Activated CD4-positive, CD25-positive, alpha-beta regulatory T cell (primary cell): ENCODE measurements at places on chromosomes 7 and 10.

DNA sequence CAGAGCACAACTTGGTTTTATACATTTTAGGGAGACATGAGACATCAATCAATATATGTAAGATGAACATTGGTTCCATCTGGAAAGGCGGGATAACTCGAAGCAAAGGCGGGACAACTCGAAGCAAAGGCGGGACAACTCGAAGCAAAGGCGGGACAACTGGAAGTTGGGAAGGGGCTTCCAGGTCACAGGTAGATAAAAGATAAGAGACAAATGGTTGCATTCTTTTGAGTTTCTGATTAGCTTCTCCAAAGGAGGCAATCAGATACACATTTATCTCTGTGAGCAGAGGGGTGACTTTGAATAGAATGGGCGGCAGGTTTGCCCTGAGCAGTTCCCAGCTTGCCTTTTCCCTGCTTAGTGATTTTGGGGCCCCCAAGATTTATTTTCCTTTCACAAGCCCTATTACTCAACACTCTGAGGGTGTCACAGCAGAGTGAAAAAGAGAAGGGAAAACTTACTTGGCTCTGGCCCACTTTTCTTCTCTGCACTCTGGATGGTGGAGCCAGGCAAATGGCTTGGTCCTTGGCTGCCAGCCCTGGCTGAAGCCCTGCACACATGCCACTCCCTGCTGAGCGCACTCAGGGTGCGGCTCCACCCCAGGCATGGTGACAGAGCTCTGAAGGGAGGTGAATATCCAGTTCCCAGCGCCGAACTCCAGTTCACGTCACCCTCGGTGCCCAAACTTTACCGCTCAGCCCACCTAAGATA lies 46.7 kb downstream of the PARD3 start:
- no peak for DNase-seq

DNA sequence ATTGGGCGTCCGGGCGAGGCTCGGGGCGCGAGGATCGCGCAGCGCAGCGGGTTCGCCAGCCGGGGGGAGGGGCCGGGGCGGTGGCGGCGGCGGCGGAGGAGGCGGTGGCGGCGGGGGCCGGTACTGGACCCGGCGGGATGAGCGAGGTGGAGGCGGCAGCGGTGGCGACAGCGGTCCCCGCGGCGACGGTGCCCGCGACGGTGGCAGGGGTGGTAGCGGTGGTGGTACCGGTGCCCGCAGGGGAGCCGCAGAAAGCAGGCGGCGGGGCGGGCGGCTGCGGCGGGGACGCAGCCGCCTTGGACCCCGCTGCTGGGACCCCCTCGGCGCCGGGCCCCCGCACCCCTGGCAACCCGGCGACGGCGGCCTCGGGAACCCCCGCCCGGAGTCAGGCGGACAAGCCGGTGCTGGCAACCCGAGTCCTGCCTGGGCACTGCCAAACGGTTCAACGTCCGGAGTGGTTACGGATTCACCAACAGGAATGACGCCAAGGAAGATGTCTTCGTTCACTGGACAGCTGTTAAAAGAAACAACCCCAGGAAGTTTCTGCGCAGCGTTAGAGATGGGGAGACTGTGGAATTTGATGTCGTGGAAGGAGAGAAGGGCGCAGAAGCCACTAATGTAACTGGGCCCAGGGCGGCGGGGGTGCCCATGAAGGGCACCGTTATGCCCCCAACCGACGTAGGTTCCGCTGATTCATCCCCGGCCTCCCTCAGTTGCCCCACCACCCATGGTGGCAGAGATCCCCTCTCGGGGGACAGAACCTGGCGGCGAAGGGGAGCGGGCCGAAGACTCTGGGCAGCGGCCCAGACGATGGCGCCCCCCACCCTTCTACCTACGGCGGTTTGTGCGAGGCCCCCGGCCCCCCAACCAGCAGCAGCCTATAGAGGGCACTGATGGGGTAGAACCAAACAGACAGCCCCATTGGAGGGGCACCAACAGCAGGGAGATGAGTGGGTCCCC lies 100.3 kb upstream of the CPXM2 start:
- no peak for DNase-seq

GRCh38 chr7:36129048-36129534 lies 24.0 kb upstream of the EEPD1 start:
- DNase-seq, result no peak

GRCh38 chr10:78650122-78650521 lies 418.6 kb upstream of the ZMIZ1 start:
- no peak for DNase-seq

GRCh38 chr7:130879191-130879590 lies 145.2 kb upstream of the KLF14 start:
- DNase-seq, result no peak

- no peak for DNase-seq
Observed at GRCh38 chr7:26853788-26854393, 10.5 kb downstream of the SKAP2 start.

DNA sequence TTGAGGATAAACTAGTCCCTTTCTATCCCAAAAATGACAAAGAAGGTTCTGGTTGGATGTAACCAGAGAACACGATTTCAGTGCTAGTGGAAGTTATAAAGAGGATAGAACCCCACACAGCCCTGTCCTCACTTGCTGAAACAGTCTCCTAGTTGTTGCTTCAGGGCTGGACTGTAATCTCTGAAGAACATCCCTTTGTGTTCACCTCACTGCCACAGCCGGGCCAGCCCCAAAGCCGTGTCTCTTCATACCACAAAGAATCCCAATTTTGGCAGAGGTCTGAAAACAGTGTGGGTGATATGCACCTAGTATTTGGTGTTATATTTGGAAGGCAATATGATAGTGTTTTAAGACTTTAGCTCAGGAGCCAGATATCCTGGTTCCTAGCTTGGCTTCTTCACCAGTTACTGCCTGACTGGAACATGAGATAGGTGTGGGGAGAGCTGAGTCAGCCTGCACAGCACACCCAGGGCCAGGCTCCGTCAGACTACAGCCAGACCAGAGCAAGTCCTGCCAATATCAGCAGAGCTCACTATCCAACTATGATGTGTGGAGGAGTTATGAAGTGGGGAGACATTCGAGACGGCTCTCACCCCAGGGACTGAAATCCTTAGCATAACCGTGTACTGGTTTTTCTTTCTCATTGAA lies 21.2 kb downstream of the CYP3A4 start:
- no peak for DNase-seq

GRCh38 chr7:36036590-36036989 lies 116.5 kb upstream of the EEPD1 start:
- no peak for DNase-seq

DNA sequence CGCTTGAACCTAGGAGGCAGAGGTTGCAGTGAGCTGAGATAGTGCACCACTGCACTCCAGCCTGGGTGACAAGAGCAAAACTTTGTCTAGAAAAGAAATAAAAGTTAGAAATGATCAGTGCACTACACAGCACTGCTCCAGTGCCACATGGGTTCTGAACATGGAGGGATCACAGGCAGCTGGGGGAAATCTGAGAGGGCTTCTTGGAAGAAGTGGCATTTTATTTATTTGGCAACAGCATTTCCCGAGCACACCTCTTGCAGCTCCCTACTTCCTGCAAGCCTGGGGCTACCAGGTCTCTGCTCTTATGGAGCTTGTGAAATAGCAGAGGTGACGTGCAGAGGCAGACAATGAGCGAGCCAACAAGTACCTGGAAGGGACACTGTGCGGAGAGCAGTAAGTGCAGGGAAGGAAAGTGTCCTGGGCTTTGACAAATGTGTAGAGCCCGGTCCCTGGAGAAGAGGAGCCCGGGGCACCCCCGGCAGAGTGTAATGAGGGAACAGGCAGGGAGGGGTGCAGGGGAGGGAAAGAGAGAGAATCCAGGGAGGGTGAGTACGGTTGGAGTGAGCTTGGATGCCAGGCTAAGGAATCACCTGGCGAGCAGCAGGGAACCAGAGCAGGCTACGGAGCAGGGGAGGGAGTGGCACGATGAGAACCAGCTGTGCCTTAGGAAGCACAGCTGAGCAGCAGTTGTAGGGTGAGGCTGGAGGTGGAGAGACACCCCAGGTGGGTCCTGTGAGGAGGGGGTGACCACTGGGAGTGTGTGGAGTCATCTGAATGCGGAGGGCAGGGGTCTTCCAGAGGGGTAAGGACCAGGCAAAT lies 104.6 kb upstream of the CTBP2 start:
- DNase-seq, result no peak

DNA sequence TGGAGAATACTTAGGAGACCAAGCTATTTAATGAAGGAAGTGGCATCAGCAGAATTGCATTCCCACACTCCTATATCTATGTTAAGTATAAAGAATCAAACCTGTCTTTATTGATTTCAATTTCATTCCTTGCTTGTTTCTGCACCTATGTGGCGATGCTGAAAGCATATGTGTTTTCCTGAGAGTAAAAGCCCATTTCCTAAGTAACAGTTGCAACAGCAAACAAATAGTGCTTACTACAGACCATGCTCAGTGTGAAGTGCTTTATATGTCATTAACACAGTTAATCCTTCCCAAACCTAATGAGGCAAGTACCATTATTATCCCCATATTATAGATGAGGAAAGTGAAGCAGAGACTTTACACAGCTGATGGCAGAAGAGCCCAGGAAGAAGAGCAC lies 552.1 kb downstream of the PARD3 start:
- no peak for DNase-seq

GRCh38 chr10:21304198-21304597 lies 221.3 kb downstream of the SKIDA1 start:
- no peak for DNase-seq

DNA sequence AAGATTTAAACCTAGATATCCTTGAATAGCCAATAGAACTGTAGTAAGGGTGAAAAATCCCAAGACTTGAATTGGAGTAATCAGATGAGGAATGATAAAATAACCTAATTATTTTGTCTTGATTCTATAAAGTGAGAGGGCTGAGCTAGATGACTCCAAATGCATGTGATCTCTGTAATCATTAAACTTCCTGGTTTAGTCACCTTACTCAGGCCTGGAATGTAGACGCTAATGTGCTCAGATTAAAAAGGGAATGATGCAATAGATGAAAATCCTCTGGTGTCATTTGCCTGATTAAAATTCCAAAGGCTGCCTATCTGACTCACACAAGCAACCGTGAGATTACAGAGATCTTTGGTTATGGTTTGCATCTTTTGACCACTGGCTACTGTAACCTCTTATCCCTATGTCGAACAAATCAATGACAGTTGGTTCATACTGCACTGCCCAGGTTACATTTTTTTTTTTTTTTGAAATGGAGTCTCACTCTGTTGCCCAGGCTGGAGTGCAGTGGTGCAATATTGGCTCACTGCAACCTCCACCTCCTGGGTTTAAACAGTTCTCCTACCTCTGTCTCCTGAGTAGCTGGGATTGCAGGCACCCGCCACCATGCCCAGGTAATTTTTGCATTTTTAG lies 2.9 kb upstream of the HKDC1 start:
- DNase-seq, result no peak

DNA sequence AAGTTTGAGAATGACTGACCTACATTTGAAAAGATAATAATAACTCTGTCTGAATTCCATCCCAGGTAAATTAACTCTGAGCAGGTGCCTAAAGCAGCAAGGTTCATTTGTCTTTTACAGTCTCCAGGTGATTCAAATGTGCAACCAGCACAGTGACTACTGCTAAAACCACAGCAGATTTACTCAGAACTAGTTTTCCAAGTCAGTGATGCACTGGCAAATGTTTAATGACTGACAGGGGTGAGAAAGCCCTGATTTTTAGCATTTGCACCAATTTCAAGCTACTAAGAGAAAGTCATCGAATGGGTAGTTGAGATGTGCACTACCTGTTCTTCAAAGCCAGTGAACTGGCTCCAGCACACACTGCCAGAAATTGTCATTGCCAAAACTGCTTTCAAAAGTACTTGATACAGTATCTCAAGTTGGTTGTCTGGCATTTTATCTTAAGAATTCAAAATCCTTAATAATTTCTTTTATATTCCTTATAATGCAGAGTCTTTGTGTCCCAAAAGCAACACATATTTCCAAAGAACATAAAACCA lies 60.3 kb downstream of the ATOH7 start:
- no peak for DNase-seq

DNA sequence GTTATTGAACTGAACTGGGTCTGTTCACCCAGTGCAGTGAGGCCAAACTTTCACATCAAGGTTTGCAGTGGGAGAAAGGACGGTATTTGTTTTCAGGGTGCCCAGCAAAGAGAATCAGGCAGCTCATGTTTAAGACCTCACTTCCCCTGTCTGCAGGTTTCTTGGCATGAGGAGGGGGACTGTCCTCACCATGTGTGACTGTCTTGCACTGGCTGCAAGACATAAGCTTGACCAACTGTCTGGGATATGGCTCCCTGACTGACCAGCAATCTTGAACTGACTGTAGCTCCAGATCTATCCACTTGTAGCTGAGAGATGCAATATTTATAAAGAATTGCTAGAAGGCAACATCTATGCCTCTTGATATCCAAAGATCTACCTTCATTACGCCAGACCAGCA lies 39.9 kb downstream of the RAMP3 start:
- DNase-seq, result no peak

GRCh38 chr10:11610826-11611247 lies 613 bp downstream of the USP6NL start:
- no peak for DNase-seq

GRCh38 chr7:67571026-67571545 lies 574.5 kb downstream of the TYW1 start:
- no peak for DNase-seq

- no peak for DNase-seq
Observed at GRCh38 chr7:99363286-99363685, 11.2 kb upstream of the ARPC1B start.

- no peak for DNase-seq
Observed at GRCh38 chr10:89306434-89307268, 4.8 kb downstream of the IFIT2 start.

- no peak for DNase-seq
Observed at GRCh38 chr7:82081644-82082224, 311.9 kb upstream of the HGF start.

GRCh38 chr7:131124001-131124629 lies 203.6 kb upstream of the MKLN1 start:
- DNase-seq, result no peak

DNA sequence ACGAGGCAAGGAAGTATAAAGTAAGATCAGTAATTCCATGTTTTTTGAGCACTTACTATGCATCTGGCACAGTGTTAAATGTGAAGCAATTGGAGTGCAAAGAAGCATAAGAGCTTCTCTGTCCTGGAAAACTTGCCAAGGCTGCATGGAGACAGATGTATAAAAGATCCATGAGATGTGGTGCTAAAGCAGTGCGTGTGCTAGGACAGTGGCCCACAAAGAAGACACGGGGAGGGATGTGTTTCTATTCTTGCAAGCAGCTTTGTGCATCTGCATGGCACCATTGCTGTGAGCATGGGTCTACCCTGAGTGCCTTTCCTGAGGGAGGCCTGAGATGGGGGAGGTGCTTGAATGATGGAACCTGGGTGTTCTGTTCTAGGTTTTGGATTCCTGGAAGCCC lies 5.1 kb upstream of the CDHR3 start:
- no peak for DNase-seq

- no peak for DNase-seq
Observed at GRCh38 chr7:111474723-111475418, 87.4 kb downstream of the IMMP2L start.

GRCh38 chr7:25314731-25315267 lies 86.5 kb upstream of the NPVF start:
- DNase-seq, result no peak

GRCh38 chr7:138228769-138229168 lies 152.5 kb downstream of the AKR1D1 start:
- DNase-seq, result no peak
